Stimulated activated naive CD4-positive, alpha-beta T cell (primary cell): ENCODE measurements at places on chromosomes 12 and 14.

DNA sequence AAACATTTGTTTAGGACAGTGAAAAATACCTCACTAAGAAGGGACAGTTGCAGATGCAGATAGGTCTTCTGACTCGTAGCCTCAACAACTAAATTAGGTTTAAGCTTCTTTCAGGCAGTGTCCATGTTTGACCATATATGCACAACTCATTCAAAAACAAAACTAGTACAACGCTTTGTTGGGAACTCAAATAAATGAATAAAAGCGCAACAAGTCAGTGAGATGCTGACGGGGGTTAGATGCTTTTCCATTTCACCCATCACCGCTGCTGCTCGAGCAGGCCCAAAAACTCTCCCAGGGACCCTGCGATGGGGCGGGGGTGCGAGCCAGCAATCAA, 633 bp downstream of the RPAP3 start:
- no peak for DNase-seq

GRCh38 chr14:92215579-92215978, 93.8 kb downstream of the CPSF2 start:
- no peak for DNase-seq

DNA sequence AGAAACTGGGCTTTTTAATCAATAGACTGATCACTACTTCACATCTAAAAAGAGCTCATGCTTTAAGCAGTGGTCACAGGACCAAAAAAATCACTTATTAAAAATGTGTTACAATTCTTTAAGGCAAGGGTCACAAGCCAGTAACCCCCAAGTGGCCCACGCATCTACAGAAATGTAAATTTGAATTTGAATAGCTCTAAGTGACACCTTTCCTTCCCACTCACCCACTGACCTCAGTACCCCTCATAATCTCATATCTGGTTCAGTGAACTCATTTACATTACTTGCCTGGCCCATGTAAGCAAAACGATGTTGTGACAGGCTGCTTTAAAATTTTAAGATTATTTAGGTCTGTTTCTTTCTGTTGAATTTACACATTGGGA, 27.4 kb downstream of the NELL2 start:
- DNase-seq: no peak

- no peak for DNase-seq
Observed at GRCh38 chr14:104517867-104518266, 61.7 kb upstream of the C14orf180 start.

DNA sequence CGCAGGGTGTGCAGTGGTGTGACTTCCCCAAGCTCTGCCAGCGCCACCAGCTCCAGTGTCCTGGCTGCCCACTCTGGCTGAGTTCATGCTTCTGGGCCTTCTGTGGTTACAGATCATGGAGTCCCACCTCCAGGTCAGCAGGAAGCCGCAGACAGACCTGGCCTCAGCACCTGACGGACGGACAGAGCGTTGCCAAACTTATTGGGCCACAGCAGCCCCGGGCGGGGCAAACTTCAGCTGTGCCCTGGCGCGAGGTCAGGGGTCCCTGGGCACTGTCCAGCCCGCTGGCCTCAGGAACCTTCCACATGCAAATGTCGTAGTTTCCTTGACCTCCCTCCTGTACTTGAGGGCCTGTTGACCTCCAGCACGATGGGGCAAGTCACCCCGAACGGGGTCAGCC, 11.2 kb downstream of the GPR132 start:
- DNase-seq: no peak

DNA sequence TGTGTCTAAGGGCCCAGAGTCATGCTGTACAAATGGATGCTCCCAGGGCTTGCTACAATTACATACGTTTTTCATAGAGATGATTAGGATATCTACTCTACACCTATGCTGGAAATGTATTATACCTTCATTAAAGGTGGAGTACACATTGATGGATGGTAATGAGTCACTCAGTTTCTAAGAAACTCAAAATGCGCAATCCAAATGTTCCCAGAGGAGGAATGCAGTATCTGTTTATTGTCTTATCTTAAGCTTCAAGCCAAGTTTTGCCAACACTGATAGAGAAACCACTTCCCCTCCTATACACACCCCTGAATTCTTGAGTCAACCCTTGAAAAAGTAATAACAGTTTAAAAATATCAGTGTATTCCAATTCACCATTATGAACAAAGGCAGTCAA, 266.6 kb upstream of the FAR2 start:
- DNase-seq: no peak

DNA sequence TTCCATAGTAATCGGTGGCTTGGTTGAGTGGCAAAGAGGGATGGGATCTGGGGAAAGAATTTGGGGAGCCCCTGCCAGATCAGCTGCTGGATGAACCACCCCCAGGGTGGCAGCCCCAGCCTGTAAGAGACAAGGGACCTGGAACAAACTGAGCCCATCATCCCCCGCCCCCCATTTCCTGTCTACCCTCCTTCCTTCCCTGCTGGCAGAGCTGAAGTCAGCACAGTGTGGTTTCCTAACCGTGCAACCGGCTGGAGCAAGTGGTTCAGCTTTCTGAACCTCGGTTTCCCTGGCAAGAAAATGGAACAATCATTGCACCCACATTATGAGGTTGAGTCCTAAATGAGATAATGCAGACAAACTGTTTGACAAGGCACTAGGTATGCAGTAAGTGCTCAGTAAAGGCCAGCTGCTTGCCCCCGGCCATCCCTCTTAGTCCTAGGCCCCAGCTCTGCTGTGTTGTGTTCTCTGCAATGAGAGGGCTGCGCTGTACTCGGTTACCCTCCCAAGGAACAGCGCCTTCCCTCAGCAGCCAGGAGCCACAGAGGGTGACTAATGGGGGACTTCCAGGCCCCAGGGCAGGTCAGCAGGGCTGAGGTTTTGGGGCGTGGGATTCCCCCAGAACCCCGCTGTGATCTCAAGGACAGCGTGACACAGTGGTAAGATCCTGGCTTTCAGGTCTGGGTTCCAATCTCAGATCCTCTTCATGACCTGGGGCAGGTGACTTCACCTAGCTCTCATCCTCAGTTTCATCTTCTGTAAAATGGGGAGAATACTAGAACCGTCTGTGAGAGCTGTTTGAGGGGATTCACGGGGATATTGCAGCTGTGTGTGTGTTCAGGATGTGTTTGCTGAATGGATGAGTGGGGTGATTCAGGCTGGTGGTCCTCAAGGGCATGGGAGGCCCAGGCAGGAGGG, 16.5 kb downstream of the SELPLG start:
- peak; percentile 38 for DNase-seq

DNA sequence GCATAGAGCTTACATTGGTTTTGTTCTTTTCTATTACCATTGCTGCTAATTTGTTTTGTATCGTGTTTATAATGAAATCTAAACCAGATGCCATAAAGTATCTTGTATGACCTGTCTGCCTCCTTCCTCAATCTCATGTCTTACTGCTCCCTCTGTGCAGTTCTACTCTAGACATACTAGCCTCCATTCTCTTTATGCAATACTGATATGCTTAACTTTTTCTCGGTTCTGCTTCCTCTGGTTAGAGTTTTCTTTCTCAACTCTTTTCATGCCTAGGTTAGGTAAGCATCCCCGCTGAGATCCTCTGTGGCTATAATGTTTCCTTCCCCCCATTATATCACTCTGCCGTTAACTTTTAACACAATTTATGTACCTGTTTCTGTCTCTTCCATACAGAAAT, 852.3 kb downstream of the TRHDE start:
- no peak for DNase-seq

GRCh38 chr14:75334549-75335051, 56.0 kb downstream of the FOS start:
- DNase-seq: no peak

DNA sequence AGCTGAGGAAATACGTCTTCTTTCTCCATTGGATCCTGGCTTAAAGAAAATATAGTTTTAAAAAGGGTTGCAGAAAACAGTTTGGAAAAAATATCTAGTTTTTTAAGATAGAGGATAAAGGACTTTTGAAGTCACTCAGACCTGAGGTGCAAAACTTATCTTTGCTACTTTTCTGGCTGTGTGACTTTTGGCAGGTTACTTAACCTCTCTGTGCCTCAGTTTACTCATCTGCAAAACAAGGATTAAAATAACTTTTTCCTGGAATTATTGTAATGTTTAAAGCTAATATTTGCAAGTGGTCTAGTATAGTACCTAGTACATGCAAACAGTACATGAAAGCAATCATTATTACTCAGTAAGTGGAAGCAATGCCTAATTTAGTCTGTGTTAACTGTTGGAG, 176.8 kb downstream of the TBX5 start:
- DNase-seq: no peak

GRCh38 chr14:54728700-54729527, 162.0 kb downstream of the SAMD4A start:
- DNase-seq: no peak

- no peak for DNase-seq
Observed at GRCh38 chr12:26872625-26873024, 39.6 kb upstream of the ITPR2 start.

GRCh38 chr12:31765931-31766330, 37.1 kb upstream of the AMN1 start:
- DNase-seq: no peak

DNA sequence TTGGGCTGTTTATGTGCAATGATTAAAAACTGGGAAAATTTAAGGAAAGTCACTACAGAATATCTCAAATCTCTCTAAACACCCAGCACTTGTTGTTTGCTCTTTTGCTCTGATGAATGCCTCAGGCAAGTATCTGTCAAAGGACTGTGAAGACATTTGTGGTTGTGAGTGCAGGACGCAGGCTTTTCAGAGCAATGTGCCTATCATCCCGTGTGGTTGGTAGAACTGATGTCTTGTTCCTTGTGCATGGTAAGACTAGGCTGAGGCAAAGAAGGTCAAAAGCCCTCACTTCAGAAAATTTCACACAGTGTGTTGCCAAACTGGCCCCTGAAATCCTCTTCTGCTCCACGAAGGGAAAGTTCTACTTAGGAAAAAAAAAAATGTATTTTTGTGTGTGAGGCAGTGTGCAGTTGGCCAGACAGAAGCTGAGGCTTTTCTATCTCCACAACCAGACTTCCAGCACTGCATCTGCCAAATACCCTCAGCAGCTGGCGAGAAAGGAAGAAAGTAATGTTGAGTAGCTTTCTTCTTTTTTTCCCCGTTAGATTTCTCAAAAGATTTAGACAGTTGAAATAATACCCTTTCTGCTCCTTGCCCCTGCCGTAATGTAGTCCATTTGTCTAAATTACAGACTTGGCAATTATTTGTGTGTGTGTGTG, 1103.1 kb downstream of the VRK1 start:
- DNase-seq: no peak

DNA sequence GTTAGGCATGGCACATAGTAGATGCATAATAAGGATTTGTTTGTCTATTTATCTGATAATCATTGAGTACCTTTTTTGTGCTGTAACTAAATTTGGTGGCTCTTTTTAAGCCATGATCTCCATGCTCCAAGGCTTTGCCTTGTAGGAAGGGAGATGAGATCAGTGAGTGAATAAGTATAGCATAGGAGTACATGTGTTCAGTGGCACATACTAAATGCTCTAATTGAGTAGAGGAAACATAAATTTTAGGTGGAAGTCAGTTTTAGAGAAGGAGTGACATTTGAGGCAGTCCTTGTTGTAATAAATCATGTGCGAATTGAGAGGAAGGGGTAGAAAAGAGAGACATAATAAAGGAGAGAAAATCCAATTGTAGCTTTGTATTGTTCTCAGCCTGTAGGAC, 482.6 kb downstream of the NRXN3 start:
- no peak for DNase-seq

DNA sequence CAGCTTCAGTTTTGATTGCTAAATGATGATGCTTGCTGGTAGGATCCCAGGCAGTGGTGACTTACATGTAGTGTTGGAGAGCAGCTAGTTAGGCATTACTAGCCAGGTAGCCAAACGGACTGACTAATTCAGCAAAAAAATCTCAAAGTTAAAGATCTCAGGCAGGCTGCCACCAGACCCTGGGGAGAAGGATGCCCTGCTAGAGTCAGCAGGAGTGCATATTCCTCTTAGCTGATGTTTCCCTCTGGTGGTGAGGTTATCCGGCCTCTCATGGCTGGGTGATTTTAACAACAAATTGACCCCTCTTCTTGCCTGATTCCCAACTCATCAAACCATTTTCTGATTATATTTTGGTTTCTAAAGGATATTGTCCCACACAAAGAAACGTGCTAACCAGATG, 2.8 kb downstream of the EFS start:
- DNase-seq: no peak

- DNase-seq: no peak
Observed at GRCh38 chr14:100278702-100279101, 27.5 kb downstream of the SLC25A29 start.

DNA sequence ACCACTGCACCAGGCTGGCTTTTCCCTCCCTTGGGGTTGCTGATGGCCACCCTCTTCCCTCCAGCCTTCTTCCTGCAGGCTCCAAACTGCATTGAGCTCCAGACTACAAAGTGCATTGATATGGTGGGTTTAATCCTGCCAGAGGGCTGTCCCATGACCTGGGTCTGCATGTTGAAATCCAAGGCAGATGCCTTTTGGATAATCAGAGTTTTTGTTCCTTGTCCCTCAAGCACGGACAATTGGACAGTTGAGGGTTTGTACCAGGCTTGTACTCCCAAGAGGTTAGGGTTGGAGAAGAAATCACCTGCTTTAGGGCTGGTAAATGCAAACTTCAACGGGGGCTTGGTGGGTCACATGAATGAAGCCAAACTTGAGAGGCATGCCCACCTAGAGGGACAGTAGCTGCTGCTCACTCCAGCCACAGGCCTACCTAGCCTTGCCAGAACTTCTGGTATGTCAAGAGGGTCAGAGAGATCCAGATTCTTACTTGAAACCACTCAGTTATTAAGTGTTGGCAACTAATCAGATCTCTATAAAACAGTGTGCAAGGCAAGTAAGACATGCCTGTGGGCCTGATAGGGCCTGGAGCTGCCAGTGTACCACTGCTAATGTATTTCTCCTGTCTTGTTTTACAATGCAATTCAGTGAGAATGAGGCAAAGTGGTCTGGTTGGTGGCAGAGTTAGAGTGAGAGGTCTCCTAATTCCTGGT, 21.7 kb upstream of the KRT83 start:
- no peak for DNase-seq

DNA sequence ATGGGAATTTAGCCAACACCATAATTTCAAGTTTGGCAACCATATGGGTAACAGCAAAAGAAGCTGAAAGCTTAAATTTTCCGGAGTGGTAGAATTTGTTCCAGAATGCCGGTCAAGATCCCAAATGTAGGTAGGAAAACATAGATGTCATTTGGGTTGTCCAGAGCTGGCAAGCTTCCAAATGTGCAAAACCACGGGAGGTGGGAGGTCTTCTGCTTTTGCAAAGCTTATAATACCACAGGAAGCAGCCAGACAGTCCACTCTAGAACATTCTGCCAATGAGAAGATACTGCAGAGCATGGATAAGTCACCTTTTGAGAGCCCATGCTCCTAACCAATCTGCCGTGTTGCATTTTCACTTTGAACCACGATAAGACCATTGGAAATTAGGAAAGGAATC, 26.4 kb upstream of the BATF start:
- DNase-seq: no peak

GRCh38 chr12:120249266-120249874, 16.2 kb downstream of the PXN start:
- no peak for DNase-seq

DNA sequence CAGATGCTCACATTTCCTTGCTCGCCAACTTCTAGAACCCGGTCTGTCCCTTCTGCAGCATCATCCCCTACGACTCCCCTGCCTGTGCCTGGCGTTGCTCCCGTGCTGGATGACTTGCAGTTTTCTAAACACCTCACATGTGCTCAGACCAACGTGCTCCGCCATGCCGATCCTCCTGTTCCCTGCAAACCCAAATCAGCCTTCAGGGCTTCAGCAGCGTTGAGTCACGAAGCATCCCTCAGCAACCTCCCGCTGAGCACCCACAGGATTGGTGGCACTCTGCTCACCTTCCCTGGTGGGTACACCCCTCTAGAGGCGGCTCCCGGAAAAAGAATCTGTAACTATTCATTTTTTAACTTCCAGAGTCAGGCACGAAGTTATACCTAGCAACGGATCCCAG, 2.8 kb upstream of the PIWIL1 start:
- no peak for DNase-seq
